ENCODE measurements at places on chromosomes 7 and 10.

DNA sequence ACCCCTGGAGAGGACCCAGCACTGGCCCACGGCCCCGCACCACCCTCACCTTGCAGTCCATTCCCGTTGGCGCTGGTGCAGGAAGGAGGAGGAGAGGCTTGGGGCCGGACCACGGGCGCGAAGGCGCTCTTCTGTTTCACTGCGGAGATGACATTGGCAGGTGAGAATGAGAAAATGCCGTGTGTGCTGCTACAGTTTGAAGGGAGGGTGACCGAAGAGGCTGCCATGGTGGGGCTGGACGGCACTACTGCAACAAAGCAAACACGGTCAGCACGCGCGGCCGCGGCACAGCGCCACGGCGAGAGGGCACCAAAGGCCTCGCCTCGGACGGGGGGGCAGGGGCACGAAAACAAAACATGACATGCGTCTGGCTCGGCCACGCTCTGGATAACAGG lies 123.9 kb downstream of the EBF3 start:
- DNase-seq, result no peak

DNA sequence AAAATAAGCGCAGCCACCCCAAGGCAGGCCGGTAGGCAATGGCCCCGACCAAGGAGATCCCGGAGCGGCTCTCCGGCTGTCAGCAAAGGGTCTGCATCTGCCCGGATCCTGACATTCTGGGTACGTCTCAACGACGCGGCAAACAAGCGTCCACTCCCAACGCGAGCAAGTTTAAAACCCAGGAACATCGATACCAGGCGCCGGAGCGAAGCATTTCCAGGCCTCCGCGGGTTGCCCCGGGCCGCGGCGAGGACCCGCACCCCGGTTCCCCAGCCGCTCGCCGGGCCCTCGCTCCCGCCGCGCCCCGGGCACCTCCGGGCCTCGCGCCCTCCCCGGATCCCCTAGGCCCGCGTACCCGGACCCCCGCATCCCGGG lies 453 bp downstream of the URGCP start:
- no peak for DNase-seq

DNA sequence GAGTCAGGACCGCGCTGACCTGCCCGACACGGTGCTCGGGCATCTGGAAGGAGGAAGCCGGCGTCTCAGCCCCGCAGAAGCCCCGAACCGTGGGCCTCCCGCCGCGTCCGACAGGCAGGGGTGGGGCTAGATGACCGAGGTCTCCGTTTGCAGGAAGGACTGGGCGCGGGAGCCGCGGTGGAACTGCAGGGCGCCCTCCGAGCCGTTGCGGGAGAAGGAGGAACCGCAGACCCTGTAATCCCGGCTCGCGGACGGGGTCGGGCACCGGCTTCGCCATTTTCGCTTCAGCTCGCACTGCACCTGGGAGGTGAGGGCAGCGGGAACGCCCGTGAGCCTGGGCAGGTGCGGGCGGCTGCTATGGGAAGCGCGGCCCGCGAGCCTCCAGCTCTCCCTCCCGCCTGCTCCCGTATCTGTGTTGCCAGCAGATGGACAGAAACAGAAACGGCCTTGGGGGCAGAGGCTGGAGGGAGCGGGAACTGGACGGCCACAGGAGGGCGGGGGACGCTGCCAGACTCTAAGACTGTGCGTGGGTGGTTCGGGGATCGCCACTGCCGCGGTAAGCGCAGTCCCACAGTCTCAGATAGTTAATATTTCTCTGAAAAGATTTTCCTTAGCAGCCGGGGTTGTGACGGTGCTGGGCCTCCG lies 114.1 kb downstream of the VIPR2 start:
- DNase-seq, result no peak

GRCh38 chr10:33223326-33224000 lies 111.0 kb downstream of the NRP1 start:
- DNase-seq, result no peak

DNA sequence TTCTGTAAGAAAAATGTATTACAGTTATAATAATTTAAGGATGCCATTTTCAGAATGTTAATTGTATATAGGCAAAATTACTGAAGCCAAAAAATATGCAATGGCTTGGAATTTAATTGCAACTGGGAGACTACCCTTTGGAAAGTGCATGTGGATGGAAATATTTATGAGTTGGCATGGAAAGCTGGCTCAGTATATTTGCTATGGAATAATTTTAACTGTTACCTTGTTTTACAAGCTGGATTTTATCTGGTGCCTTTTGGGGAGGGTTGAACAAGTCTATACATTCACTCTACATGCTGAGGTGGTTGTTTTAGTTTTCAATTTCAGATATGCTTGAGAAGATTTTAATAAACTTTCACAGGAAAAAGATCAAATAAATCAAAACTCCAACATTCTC lies 80.9 kb upstream of the ABCB5 start:
- DNase-seq, result no peak

DNA sequence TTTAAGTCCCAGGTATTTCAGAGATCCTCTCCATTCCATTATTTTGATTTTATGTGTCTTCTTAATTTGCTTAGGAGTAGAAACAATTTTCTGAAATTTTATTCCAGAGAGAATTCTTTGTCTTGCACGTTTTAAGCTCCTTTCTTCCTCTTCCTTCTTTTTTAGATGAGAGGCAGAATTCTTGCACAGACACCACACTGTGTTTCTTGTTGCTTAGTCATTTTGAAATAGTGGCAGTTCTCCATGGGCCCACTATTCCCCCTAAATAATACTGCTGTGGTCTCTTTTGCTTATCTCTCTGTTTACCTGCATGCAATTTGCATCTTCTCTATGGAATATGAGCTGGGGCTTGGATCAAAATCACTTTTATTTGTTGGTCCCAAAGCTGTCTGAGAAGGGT lies 54.3 kb upstream of the WAC start:
- no peak for DNase-seq

- DNase-seq, result no peak
Observed at GRCh38 chr7:5681979-5682546, 99.4 kb downstream of the RNF216 start.

DNA sequence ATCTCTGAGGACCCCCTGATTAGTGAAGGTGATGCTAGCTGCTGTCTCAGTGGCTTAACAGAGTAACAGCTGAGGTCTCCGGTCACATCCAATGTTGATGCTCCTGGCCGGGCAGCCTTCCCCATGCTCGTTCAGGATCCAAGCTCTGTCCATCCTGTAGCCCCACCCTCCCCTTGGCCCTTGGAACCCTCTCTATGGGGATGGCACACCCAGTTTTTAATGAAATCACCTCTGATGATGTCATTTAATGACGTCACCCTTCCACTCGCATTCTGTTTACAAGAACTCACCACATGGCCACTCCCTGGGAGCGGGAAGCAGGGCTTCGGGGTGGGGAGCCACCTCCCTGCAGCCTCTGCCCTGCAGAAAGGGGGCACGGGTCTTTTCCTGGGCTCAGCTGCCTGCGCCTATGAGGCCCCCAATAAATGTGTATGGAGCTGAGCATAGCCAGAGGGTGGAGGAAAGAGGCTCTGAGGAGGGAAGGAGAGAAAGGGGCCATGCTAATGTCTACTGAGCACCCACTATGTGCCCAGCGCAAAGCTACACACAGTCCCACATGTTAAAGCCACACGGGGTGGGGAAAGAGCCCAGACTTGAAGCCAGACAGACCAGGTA lies 95.5 kb downstream of the OAT start:
- no peak for DNase-seq

DNA sequence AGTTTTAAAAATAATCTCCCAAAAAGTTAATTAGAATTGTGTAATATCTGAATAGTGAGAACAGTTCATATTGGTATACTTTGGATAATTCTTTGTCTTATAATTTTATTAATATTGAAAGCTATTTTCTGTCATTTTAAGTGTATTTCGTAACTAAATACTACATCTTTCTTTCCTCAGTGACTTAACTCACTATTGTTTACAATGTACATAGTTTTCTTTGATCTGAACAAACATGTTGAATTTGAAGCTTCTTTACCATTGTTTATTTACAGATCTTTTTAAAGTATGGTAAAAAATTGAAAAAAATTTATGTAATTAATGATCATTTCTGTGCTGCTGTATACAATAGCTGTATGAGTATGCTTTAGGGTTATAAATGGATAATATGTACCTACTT lies 5.1 kb downstream of the PDCD4 start:
- DNase-seq, result no peak

- no peak for DNase-seq
Observed at GRCh38 chr10:6956562-6956961, 376.5 kb upstream of the PRKCQ start.

DNA sequence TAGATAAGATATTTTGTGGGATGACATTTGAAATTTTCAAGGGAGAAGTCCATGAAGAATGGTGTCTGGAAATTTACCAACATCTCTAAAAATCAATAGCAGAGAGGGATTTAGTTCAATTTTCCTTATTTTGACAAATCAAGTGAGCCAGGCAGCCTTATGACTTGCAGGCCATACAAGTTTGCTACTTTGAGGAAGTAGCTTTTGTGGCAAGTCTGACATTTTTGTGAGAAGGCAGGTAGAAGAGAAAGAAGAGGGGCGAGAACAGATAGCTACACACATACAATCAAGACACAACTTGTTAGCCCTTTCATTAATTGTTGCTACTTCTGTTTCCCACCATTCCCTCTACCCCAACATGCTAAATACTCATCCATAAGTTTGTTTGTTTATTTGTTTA lies 74.5 kb upstream of the OIT3 start:
- no peak for DNase-seq

- no peak for DNase-seq
Observed at GRCh38 chr7:108135446-108136190, 5.5 kb upstream of the LAMB4 start.

- DNase-seq, result no peak
Observed at GRCh38 chr10:112927980-112928379, 22.1 kb upstream of the TCF7L2 start.

GRCh38 chr7:4175346-4175973 lies 506.6 kb upstream of the FOXK1 start:
- no peak for DNase-seq

Data from stimulated activated CD8-positive, alpha-beta memory T cell treated with anti-CD3 and anti-CD28 coated beads, Interleukin-4, amount 100 ng/mL, for 4 hours (primary cell).